ENCODE measurements at places on chromosomes 11 and 22.
A peak's percentile ranks its signal among the peaks of the same experiment; 100 is the strongest.

DNA sequence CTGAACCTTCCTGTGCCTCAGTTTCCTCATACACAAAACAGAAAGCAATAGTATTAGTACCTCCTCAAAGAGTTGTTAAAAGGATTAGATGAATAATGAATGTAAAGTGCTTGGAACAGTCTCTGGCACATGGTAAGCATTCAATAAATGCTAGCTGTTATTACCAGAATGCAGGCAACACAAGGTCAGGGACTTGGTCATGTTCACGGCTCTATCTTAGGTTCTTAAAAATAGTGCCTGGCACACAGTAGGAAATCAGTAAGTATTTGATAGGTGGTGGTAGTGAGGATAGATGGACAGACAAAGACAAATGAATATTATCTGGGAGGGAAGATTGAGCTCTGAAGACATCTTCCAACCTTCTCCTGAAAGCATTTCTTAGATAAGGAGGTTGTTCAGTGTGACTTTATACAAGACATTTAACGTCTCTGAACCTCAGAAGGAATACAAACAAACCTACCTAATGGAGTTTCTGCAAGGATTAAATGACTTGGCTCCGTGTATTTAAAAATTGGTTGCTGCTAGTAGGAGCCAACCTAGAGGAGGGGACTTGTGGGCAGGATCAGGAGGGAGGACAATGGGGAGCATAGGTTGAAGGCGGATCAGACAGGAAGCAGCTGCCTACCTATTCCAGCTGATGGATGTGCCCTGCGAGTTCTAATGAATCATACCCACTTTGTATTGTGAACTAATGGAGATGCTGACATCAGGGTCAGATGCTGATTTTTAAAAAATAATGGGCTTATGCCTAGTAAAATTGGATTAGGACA is 94.1 kb downstream of the DBX1 start:
- no peak for DNase-seq

DNA sequence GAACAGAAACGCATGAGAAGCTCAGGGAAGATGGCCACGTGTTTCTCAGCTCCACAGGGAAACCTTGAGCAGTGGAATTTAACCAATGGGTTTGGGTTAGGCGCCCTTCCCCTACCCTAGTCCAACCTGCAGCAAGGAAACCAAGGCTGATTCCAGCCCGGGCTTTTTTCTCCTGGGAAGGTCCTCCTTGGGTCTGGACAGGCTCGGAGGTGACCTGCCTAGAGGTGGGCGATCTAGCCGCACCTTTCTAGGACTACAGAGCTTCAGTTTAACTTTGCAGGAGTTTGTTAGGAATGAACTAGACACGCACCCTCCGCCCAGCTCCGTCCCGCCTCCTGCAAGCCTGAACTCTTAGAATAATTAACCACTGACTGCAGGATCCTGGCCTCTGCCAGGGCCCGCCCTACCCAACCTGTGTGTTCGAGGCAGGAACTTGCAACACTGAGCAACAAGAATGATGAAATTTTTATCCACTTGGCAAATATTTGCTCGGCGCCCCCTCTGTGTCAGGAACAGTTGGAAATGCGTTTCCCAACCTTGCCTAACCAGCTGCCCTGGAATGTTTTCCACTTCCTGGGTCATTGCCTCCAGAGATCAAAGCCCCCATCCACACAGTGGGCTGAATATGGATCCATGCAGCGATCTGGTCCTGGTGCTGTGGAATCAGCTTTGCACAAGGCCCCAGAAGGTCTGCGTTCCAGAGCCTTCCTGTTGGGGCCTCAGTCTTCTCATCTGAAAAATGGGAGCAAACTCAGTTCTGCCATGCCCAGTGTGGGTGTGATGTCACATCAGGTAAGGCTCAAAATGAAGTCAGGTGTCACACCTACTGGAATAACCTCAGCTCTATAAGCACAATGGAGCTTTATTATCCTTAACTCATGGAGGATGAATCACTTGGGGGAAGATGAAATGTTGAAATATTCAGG is 13.3 kb downstream of the MPST start:
- DNase-seq = no peak

DNA sequence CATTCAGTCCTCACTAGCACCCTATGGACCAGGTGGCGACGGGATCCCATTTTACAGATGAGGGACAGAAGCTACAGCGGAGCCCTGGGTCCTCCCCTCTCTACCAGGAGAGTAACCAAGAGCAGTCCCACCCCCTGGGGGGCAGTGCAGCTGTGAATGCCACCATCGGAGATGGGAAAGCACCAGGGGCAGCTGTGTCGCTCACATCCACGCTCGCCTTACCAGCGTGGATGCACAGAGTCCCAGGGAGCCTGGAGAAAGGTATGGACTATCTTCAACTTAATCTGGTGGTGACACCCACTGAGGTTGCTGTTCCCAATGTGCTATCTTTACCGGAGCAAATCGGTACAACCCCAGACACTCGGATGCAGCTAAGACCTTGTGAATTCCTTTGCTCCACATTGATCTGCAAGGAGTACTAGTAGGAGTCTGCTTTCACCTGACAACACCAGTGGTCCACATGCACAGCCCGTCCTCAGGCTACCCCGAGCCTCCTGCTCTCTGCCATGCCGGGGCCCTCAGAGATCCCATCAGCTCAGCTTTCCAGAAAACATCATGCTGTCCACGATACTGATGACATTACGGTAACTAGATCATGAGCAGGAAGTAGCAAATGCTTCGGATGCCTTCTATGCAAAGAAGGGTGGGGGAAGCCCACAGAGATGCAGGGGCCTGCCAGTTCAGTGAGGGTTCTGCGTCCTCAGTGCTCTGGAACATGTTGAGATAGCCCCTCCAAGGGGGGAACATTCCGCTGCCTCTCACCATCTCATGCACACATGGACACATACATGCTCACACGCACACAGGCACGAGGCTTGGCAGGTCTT is 126.0 kb downstream of the CTTN start:
- no peak for DNase-seq

- DNase-seq = no peak
These were observed 57.6 kb downstream of the TNRC6B start for GRCh38 chr22:40235308-40235707.

DNA sequence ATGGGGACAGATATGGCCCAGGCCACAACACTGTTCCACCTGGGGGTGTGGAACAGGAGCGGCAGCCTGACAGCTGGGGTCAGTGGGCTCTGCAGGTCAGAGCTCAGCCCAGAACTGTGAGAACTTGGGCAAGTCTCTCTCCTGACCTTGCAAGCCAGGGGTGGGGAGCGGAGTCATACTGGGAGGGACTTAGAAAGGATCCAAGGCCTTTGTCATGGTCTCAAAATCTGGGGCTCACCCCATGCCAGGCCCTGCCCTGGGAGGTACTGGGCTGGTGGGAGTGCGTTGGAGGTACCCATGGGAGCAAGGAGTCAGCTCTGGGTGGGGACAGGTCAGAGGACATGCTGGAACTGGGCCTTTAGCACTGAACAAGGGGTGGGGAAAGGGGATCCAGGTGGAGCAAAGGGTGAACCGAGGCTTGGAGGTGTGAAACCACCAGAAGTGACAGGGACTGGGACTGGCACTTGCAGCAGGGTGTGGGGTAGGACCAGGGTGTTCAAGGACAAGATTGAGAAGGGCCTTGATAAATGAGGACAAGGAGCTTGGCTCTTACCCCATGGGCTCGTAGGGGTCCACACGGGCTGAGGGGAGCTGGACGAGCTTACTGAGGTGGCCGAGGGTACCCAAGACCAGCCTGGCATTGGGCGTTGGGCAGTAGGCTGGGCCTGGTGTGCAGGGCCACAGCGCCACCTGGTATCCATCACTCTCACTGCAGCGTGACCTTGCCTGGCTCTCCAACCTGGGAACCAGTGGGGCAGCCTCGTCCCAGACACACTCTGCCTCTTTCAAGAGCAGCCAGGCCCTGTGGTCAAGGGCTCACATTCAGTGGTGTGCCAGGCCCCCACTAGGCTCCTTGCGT is 7.4 kb upstream of the PMM1 start:
- peak; percentile 19 for DNase-seq
